ENCODE measurements at places on chromosomes 7 and 10.

- no peak for DNase-seq
Measured at GRCh38 chr10:1594372-1595241, 142.7 kb downstream of the ADARB2 start.

DNA sequence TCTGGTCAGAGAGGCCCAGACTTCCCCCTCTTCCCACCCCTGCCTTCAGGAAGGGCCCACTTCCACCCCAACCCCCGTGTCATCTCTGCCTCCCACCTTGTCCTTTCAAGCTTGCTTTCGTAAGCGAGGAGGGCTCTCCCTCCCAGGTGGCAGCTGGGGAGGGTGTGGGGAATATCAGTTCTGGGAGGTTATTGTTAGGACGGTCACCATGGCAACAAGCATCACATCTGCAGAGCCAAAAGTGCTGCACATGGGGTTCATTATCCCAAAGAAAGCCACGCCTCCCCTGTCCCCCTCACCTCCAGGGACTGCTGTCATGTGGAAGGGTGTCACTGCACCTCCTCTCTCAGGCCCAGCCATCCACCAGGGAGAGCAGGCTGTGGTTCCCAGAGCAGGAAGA is 2.6 kb upstream of the CAMK2B start:
- no peak for DNase-seq

GRCh38 chr7:123975084-123975483 is 50.0 kb downstream of the SPAM1 start:
- DNase-seq: no peak

- DNase-seq: no peak
Measured at GRCh38 chr10:60406182-60406581, 16.5 kb upstream of the ANK3 start.

DNA sequence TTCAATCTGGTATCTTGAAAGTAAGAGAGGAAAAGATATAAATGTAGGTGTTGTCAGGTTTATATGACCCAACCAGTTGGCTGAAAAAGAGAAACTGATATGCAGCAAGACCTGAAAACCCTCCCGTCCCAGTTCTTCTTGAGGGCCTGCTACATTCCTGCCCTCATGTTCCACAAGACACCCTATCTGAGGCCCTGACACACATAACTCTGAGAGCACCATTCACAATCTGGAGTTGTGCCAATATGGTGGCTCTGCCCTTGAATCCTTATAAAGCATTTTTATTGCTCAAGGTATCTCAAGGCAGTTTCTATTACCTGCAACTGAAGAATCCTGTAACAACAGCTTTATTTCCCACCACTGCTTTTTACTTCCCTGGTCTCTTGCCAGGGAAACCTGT is 17.0 kb downstream of the XPNPEP1 start:
- DNase-seq: no peak

GRCh38 chr10:44400541-44400940 is 15.6 kb upstream of the CXCL12 start:
- DNase-seq: no peak

- DNase-seq: no peak
Measured at GRCh38 chr10:123621492-123621891, 44.7 kb upstream of the GPR26 start.

DNA sequence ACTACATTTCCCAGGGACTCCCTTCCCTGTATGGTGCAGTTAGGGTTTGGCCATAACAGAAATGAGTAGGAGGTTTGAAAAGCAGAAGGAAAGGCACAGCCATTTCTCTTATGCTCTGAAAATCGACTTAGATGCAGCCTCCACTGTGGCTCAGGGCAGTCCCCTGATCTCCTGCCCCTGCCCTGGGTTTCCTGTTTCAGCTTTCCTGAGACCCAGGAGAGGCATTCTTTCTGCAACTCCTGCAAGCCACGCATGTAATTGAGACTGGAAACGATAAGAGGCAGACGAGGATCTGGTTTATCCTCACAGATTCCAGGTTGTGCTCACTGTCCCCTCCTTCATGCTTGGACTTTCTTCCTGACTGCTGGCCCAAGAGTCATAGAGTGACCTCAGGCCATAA is 461.2 kb upstream of the VSTM2A start:
- no peak for DNase-seq

- no peak for DNase-seq
Measured at GRCh38 chr10:58003945-58004344, 263.7 kb downstream of the IPMK start.

- DNase-seq: no peak
Measured at GRCh38 chr7:151866761-151867655, 9.9 kb downstream of the PRKAG2 start.

GRCh38 chr10:132302421-132303310 is 5.1 kb downstream of the STK32C start:
- DNase-seq: no peak

- no peak for DNase-seq
Measured at GRCh38 chr7:158093156-158093796, 494.3 kb downstream of the PTPRN2 start.

DNA sequence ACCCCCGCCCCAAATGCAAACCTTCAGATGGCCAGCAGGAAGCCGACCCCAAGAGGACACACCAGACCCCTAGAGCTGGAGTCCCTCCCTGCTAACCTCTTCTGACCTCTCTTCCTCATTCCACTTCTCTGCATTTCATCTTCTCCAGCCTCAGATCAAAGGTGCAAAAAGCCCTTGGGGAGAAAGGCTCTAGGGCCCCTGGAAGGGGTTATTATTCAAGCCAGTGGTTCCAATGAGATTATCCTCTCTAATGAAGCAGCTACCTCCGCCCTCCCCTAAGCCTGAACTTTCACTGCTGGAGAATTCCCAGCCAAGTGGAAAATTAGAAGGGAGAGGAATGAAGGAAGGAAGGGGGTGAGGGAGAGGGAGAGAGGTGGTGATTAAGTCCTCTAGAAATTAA is 343.9 kb downstream of the PLXNA4 start:
- no peak for DNase-seq

GRCh38 chr7:30994206-30995100 is 30.7 kb downstream of the GHRHR start:
- no peak for DNase-seq

DNA sequence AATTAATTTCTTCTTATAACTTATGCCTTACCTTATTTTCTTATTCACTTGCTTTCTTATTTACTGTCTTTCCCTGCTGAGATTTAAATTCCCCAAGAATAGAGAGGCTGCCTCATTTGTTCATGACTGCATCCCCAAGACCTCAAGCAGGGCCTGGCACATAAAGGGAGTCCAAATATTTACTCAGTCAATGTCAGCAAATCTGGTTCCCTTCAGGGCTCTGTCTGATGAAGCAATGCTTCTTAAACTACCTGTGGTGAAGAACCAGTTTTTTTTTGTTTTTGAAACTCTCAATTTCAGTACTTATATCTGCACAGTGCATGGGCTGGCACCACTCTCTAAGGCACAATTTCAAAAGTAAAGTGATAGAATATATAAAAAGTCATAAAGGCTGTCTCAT is 4.7 kb downstream of the ZNF239 start:
- DNase-seq: peak; percentile 15

GRCh38 chr10:14332903-14333302 is 2.2 kb upstream of the FRMD4A start:
- DNase-seq: no peak

- no peak for DNase-seq
Measured at GRCh38 chr10:75736151-75736640, 304.8 kb downstream of the LRMDA start.

GRCh38 chr10:93319896-93320295 is 162.2 kb downstream of the MYOF start:
- DNase-seq: no peak
